ENCODE measurements at places on chromosomes 5 and 9.

DNA sequence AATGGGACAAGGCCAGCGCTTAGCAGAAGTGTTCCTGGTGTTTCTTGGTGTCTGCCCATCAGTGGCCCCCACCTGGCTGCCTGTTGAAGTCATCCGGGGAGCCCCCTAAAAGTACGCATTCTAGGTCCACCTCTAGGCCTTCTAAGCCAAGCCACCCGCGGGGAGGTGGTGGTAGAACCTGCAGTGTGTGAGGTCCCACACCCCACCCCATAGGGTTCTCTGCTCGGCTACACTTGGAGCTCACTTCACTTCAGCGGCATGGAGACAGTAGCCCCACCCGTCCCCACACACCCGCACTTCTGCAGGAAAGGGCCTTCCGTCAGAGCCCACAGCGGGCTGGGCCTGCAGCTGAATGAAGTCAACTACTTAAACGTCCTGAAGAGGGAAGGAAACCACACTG, 29.6 kb upstream of the FCN2 start:
- DNase-seq = no peak

DNA sequence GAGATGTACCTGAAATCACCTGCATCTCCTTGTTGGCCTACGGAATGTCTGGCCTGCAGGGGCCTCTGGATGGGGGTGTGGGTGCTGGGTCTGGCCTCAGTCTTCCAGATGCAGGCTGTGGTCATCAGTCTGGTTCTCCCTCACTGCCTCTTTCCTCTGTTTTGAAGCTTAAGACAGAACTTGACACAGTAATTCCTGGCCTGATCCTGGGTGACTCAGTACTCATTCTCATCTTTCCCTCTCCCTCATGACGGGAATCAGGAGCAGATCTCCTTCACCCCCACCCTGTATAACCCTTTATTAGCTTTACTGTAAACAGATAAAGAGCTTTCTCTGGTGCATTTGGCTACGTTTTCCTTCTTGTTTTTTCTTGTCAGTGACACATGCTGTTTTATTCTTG, 89.3 kb upstream of the ADAMTS16 start:
- DNase-seq = no peak

- DNase-seq = no peak
Measured at GRCh38 chr5:179786861-179787260, 6.9 kb upstream of the LTC4S start.

GRCh38 chr5:103674739-103675138, 112.2 kb upstream of the NUDT12 start:
- no peak for DNase-seq

GRCh38 chr5:6995115-6995514, 281.9 kb downstream of the TENT4A start:
- no peak for DNase-seq

DNA sequence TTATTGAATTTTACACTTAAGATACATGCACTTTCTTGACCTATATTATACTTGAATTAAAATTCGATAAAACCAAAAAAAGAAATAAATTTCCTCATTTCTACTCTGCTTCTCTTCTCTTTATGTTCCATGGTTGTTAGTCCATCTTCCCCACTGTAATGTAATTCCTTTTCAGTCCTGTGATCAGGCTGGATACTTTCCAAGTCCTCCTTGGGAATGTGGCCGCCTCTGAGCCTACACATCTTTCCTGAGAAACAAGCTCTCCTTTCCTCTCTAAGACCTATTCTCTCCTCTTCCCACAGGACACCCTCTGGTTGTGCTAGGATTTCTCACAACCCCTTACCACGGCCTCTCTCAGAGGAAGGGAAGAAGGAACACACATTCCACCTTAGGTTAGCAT, 285.1 kb downstream of the DNAH5 start:
- DNase-seq = no peak

GRCh38 chr5:137190031-137190430, 309.1 kb downstream of the SPOCK1 start:
- no peak for DNase-seq

- no peak for DNase-seq
Measured at GRCh38 chr5:4018007-4018406, 422.4 kb downstream of the IRX1 start.

GRCh38 chr9:78053627-78054026, 22.0 kb upstream of the GNAQ start:
- no peak for DNase-seq

DNA sequence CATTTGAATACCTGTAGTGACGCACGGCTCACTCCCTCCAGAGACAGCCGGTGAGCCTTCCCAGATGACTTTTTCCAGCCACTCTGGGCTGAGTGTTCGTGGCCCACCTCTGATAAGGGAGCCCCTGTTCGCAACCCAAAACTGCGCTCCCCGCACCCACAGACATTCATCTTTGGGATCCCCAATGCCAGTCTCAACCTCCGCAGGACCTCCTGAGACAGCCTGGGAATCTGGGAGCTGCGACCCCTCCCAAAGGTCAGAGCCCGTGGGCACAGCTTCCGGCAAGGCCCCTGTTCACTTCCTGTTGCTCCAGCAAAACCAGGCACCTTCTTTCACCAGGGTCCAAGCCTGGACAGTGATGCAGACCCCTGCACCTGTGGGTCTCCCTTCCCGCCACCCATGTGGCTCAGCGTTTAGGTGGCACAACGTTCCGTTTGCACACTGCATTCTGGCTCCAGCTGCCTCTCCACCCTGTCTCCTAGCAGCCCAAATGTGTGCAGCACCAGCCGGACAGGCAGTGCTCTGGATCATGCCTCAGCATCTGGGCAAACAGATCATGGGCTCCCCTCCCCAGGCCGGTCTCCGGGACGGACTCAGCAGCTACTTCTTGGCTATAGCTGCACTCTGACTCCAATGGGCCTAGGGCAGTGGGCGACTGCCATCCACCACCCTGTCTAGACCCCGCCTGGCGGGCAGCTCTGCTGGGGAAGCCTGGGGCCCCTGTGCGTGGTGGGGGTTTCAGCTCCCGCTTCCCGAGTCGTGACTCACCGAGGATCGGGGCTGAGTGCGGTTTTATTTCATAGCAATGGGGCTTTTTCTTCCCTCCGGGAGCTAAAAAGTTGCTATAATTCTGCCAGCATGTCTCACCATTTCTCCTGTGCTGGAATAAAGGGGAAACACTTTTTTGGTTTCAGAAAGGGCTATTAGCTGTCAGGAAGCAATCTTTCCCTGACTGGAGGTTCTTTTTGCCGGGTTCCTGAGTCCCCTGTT, 156.0 kb downstream of the OLFM1 start:
- no peak for DNase-seq
